ENCODE measurements at places on chromosomes 7 and 10. TPM values are rescaled to one million over a fixed set of nuclear protein-coding genes. Genes with fewer than 3 reads are reported as not detected.

DNA sequence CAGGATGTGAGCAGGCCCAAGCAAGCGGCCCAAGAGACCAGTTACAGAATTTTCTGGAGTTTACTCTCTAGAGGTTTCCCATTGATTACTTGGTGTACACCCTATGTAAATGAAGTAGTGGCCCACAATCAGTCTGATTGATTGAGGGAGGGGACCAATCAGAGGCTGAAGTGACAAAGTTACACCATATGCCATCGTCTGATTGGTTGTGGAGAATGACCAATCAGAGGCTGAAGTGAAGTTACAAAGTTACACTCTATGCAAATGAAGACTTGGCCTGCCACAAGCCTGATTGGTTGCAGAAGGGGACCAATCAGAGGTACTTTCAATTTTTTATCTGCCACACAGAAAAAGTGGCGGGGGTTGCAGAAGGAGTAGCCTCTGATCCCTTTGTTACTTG is 83.7 kb downstream of the KIF20B start:
- no peak for DNase-seq

- no peak for DNase-seq
Measured at GRCh38 chr7:101162551-101163278, 2.7 kb downstream of the VGF start.

- no peak for DNase-seq
Measured at GRCh38 chr7:22566592-22566991, 66.6 kb upstream of the STEAP1B start.

DNA sequence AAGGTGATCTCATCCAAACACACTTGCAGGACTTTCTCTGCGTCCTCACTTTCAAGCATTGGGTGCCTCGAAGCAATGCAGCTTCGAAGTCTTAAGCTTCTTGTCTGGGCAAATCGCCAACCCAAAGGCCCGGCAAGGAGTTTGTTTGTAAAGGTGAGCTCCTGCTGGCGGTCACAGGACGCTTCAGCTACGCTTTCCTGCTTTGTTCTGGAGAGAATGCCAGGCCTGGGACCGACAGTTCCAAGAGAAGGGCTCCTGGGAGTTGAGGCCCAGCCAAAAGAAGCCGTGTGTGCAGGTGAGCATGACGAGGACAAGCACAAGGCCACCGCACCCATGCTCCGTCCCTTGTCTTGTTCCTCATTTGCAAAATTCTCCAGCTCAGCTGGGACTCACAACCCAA is 106.6 kb upstream of the DOCK1 start:
- no peak for DNase-seq

DNA sequence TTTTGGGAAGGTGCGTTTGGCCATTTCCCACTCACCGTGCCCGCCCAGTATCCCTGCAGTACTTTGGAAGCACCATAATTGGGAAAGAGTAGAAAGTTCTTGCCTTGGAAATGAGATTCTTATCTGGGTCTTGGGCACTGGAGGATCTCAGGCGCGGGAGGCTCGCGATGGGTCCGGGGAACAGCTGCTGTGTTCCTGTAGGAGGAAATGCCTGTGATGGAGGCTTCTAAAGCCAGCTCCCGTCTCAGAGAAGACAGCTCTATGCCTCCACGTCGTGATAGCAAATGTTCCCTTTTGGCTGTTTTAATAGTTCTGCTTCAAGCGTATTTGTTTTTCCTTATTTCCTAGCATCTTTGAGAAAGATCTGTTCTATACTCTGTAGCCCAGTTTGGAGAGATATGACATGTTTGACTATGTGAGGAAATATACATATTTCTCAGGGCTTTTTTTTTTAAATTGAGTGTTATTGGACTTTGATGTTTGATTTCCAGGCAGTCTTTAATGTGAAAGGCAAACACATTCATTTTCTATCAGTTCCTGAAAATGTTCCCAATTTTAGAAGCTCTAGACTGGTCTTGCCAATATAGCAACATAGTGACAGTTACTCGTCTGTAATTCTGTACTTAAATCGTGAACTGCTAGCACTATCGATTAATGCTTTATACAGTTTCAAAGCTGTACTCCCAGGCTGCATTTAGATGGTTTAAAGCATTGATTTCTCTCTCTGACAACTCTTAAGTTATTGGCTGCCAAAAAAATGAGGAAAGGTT is 280.8 kb downstream of the DPP6 start:
- no peak for DNase-seq

DNA sequence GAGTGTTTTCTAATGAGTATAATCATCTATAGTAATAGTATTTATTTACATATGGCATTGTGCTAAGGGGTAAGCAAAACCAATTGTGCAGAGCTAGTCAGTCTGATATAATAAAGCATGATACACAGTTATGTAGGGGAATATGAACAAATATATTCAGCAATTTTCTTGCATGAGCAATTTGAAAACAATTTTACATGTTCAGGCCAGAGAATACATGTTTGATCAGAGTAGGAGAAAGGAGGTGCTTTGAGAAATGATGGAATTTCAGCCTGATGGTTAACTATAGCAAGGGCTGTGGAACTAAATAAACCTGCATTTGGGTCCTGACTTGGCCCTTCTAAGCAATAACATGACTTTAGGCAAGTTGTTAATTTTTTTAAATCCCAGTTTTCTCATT is 214.5 kb downstream of the TWIST1 start:
- no peak for DNase-seq

- DNase-seq, result no peak
Measured at GRCh38 chr7:28075674-28076358, 104.8 kb downstream of the JAZF1 start.

GRCh38 chr7:43014406-43014805 is 82.2 kb downstream of the MRPL32 start:
- DNase-seq, result no peak

- no peak for DNase-seq
Measured at GRCh38 chr7:24972991-24973390, 7.0 kb downstream of the OSBPL3 start.

DNA sequence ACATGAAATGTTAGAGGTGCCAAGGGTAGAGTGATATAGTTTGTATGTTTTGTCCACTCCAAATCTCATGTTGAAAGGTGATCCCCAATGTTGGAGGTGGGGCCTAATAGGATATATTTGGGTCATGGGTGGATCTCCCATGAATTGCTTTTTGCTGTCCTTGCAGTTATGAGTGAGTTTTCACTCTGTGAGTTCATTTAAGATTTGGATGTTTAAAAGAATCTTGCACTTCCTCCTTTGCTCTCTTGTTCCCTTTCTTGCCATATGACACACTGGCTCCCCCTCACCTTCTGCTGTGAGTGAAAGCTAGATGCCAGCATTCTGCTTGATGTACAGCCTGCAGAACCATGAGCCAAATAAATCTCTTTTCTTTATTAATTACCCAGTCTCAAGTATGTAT is 269.2 kb downstream of the ZWINT start:
- no peak for DNase-seq

DNA sequence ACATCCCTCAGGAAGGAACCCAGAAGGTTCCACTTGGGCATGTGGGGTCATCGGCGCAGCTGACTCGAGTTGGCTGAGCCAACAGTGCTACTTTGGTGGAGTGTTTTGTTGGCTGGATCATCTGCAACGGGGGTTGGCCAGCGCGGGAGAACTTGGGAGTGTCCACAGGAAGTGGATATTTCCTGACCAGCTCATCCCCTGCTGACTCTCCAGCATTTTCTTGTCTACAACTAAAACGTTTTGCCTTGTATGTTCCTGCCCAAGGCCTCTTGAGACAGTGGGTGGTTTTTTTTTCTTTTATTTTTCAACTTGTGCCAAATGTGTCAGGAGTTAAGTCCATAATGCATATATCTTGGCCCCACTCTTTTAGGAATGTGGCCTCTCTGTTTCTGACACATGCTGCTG is 208.6 kb downstream of the ZNF365 start:
- DNase-seq, result no peak

GRCh38 chr10:116269619-116270018 is 3.4 kb downstream of the GFRA1 start:
- DNase-seq, result no peak

DNA sequence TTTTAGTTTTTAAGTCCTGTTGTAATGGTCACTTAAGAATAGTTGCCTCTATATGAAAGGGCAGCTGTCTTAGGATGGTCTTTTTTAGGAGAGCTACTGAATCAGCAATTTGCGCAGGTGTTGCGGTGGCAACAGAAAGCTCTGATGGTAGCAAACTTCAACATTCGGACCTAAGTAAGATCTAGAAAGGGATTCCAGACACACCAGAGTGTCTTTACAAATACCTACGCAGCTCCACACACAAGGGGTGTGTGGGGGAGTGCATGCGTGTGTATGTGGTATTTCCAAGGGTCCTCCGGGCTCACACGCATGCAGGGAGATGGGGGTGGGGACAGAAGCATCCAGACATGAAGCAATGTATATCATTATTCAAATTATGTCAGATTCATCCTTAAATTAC is 438.6 kb upstream of the MGMT start:
- DNase-seq, result no peak

- no peak for DNase-seq
Measured at GRCh38 chr10:86757113-86757972, 924 bp downstream of the BMPR1A start.

DNA sequence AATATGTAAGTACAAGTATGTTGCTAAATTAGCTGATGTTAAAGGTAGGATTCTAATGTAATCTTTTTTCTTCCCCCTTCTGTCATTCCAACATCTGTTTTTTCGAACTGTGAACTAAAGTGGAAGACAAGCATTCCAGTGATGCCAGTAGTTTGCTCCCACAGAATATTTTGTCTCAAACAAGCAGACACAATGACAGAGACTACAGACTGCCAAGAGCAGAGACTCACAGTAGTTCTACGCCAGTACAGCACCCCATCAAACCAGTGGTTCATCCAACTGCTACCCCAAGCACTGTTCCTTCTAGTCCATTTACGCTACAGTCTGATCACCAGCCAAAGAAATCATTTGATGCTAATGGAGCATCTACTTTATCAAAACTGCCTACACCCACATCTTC is 62.7 kb downstream of the WAC start:
- no peak for DNase-seq

DNA sequence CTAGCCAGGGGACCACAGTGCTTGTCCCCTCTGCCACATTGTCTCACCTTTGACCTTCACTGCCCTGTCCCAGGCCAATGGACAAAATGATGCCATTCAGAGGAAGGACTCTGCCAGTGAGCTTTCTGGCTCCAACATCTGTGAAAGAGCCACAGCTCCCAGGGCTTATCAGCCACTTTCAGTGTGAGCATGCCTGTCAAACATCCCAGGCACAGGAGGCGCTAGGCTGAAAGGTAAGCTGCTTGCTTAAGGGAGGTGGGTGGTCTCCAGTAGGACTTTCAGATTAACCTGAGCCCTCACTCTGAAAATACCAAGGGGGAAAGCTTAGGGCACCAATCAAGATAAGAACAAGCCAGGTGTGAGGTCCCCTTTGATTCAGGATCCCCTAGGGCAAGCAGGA is 59.8 kb upstream of the GDF10 start:
- DNase-seq, result no peak

- no peak for DNase-seq
Measured at GRCh38 chr7:137937202-137937560, 64.7 kb downstream of the CREB3L2 start.

GRCh38 chr7:46256870-46257661 is 336.0 kb upstream of the IGFBP3 start:
- DNase-seq, result no peak

- no peak for DNase-seq
Measured at GRCh38 chr7:118153551-118154177, 30.3 kb upstream of the LSM8 start.

GRCh38 chr7:151850491-151851124 is 26.3 kb downstream of the PRKAG2 start:
- DNase-seq, result no peak

GRCh38 chr7:112484671-112485167 is 3.9 kb downstream of the LSMEM1 start:
- DNase-seq, result no peak

GRCh38 chr10:94803307-94803706 is 40.8 kb downstream of the CYP2C19 start:
- DNase-seq, result no peak

GRCh38 chr10:76230921-76231285 is 799.5 kb downstream of the LRMDA start:
- no peak for DNase-seq

The BICC1 gene
- total RNA-seq, result not detected

The SLC13A4 gene
- total RNA-seq, result not detected

The NPC1L1 gene
- total RNA-seq, result 0.13 TPM

The OPN4 gene
- not detected for total RNA-seq

The UTF1 gene
- total RNA-seq, result not detected

The MSMB gene
- total RNA-seq, result not detected

The CTAGE4 gene
- total RNA-seq, result 1.8 TPM

The OR2A7 gene
- 5.9 TPM for total RNA-seq

The PANK1 gene
- total RNA-seq, result 0.69 TPM
